ENCODE measurements at places on chromosomes 2 and 18.
A peak's percentile ranks its signal among the peaks of the same experiment; 100 is the strongest.

- DNase-seq: no peak
These were observed 30.5 kb upstream of the SNRNP27 start for GRCh38 chr2:69863298-69863697.

GRCh38 chr2:29660201-29660600 lies 261.2 kb downstream of the ALK start:
- DNase-seq: no peak

- DNase-seq: no peak
These were observed 6.9 kb downstream of the UGT1A10 start for GRCh38 chr2:233643128-233643527.

DNA sequence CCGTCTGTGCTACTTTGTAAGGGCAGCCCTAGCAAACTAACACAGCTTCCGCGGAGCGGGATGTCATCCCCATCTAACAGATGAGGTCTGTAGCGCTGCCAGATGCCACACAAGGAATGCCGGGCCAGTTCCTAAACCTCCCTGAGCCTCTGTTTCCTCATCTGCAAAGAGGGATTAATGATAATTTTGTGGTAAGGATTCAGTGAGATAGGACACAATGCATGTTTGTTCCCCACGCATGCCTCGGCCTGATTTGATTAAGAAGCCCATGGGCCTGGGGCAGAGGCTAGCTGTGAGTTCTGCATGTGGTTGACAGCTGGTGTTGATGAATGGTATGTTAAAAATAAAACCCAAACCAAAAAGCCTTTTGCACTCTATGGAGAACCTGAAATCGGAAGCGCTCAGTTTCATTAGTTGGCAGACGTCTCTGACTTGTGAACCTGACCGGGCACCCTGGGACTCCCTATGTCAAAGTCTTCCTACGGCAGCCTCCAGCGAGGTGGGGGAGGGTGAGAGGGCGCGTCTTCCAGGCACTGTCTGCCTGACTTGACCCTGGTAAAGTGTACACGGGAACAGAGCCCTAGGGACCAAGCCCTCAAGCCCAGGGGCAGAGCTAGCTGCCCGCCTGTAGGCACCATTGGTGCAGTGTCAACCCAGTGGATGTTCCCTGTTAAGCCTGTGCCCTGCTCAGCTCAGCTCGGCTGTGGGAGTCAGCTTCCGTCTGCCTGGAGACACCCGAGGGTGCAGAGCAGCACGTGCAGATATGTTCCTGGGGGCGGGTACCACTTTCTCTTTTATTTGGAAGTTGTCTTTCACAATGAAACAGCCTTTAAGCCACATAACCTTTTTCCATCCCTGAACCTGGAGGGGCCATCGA lies 14.8 kb upstream of the INHBB start:
- DNase-seq: peak; percentile 70

DNA sequence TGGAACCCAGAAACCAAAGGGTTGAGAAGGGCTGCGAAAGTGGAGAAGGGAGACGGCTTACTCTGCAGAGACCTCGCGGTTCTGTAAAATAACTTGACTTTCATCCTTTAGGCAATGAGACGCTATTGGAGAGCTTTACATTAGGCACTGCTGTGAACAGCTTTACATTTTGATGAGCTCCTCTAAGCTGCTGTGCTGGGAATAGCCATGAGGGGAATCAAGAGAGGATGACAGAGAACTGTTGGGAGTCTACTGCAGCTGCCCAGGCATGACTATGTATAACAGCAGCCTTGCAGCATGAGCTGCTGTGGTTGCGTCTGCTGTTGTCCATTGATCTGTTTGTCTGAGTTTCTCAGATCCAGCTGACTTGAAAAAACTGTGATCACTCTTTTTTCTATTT lies 310.8 kb upstream of the MAP2 start:
- DNase-seq: no peak

- DNase-seq: no peak
These were observed 95.3 kb upstream of the ASB18 start for GRCh38 chr2:236359426-236360045.

GRCh38 chr2:55957142-55957541 lies 33.6 kb upstream of the EFEMP1 start:
- no peak for DNase-seq

- DNase-seq: no peak
These were observed 159.2 kb downstream of the GALNT3 start for GRCh38 chr2:165634855-165635254.

GRCh38 chr18:70290482-70291294 lies 1.8 kb downstream of the SOCS6 start:
- DNase-seq: no peak

DNA sequence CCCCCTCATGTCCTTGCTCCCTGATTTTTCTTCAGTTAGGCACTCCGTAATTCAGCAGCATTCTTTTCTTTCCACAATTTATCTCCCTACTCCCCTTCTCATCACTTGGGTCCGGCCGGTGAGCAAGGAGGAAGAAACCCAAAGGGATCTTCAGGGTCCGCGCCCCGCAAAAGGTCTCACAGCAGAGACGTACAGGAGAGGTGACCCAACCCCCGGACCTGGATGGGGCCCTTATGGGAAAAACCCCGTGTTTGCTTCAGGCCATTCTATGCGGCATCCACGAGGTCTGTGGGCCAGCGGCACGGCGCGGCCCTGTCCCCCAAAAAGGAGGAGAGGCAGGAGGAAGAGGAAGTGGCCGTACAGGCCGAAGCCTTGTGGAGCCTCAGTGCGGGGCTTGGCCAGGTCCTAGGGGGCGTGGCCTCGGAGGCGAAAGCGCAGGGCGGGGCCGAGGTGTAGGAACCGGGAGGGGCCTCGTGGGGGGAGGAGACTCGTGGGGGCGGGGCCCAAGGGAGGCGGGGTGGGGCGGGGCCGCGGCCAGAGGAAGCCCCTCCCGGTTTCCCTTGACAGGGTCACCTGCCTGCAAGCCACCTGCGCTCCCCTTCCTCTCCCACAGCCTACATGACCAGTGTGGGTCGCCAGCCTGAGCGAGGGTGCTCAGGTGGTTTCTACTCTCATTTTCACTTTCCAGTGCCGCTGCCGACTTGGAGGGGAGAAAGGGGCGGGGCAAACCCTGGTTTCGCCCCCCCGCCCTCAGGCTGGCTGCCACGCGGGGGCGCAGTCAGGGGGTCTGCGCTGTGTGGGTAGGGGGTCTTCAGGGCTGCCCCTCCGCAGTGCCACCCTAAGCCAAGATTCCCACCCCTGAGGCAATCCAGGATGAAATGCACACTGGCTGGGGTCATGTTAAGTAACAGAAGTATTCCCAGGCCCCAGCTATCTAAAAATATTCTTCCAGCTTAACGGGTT lies 156.4 kb upstream of the XPO1 start:
- peak; percentile 97 for DNase-seq

GRCh38 chr2:192828175-192828574 lies 633.4 kb upstream of the TMEFF2 start:
- no peak for DNase-seq

- DNase-seq: peak; percentile 86
These were observed 54.9 kb upstream of the CAPN13 start for GRCh38 chr2:30862054-30862651.

All from RPMI8226 (cell line).